Left forelimb (tissue), 1 donor: ENCODE measurements at places on chromosomes 6 and 20.
A peak's percentile ranks its signal among the peaks of the same experiment; 100 is the strongest.

- no peak for DNase-seq
These were observed 43.2 kb downstream of the SESN1 start for GRCh38 chr6:109051301-109052017.

GRCh38 chr20:35718972-35719635, 19.9 kb downstream of the ROMO1 start:
- no peak for DNase-seq

DNA sequence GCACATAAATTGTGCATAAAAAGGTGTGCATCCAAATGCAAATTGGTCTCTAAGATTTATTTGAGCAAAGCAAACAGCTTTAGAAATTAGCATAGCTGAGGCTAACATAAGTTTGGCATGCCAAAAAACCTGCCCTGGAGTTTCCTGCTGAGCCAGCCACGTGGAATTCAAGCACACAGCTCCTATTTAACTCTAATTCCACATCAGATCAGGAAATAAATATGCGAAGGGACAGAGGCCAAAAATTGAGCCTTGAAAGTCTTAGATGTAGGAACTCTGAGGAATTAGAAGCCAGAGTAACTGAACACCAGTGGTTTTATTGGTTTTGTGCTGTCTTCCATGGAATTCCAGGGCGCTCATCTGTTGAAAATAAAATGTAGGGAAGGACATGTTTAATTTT, 19.6 kb downstream of the SOBP start:
- DNase-seq: no peak

DNA sequence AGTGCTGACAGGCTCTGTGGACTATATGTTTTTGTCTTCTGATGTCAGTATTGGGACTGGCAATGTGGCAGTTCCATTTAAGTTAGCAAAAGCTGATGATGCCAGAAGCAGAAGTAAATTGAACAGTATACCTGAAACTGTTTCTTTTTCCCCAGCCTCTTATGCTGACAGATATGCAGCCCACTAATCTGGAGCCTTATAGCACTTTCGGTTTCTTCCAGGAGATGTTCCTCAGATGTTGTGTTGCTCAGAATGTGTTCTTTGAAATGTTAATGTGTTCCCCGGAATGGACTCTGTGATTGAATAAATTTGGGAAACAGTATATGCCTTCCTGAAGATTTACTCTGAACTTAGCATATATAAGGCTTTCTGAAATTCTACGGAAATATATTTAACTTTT, 80.7 kb upstream of the MRAP2 start:
- no peak for DNase-seq

GRCh38 chr20:9884666-9885065, 45.8 kb upstream of the PAK5 start:
- DNase-seq: no peak

GRCh38 chr20:50353289-50353961, 156.8 kb upstream of the PTPN1 start:
- no peak for DNase-seq

GRCh38 chr6:147395158-147395557, 113.3 kb upstream of the SAMD5 start:
- no peak for DNase-seq

GRCh38 chr6:110645685-110646418, 169.4 kb downstream of the CDK19 start:
- no peak for DNase-seq

GRCh38 chr6:551405-551804, 105.5 kb downstream of the HUS1B start:
- DNase-seq: no peak

DNA sequence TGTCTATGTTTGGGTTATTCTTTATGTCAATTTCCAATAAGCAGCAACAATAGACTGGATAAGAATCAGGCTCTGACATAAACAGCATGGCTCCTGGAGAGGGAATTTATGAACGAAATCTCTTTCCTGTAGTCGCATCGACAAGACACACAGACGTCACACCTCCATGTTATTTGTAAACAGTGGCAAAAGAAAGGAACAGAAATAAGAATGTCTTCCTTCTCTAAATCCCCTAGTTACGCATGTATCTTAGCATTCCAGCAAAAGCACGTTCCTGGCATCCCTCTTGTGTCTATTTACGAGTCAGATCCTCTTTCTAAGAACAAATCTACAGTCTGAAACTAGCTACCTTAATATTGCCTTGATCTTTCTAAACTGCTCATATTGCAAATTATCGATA, 559.1 kb upstream of the JAG1 start:
- DNase-seq: no peak

GRCh38 chr6:149499066-149499465, 14.3 kb upstream of the ZC3H12D start:
- DNase-seq: no peak

DNA sequence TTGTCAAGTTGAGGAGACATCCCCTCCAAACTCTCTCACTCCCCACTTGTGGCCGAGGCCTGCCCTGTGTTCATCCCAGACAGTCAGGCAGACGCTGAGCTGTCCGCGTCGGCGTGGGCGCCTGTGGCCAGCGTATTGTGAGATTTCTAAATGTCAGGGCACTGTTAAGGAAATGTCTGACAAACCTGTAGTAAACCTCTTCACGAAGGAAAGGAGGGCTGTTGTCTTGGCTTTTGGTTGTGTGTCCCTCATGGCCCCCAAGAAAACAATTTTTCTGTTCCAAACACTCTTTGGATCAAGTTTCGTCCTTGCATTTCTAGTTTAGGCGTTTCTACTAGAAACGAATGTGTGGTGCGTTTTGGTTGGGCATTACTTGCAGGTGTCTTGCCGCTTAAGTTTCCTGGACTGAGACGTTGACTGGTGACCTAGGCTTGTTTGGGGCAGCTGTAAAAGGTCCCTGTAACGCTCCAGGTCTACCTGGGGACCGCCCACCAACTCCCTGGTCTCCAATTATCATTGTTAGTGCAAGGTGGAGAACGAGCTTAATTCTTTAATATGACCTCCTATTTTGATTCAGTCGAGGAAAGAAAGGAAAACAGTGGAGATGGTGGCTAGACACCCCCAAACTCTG, 8.7 kb upstream of the POU3F2 start:
- DNase-seq: no peak

DNA sequence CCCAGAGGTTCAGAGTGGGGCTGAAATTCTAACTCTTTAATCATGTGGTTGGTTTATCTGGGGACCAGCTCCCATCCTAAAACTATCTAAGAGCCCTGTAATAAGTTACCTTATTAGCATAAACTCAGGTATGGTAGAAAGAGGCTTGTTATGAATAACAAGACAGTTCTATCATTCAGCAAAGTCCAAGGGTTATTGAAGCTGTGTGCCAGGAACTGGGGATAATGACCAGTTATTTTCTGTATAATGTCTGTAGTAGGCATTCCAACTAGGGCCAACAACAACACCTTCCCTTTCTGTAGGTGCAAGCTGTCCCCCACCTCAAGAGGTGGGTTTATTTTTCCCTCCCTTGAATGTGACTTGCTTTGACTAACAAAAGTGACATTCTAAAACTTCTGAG, 170.1 kb downstream of the CD83 start:
- no peak for DNase-seq

DNA sequence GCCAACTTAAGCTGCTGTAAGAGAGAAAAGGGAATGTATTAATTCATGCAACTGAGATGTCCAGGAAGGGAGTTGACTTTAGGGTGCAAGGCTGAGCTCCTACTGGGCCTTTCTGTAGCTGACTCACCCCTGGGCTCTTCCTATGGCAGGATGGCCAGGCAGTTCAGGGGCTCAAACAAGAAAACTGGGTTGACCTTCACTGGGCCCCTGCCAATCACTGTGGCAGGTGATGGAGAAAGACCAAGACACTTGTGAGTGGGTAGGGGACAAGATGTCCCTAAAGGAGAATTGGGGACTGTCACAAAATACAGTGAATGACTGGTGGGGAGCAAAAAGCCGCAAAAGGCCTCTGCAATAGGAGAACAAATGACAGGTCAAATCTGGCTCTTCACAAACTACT, 21.5 kb upstream of the RALGAPA2 start:
- no peak for DNase-seq

GRCh38 chr6:68237205-68237604, 397.9 kb upstream of the ADGRB3 start:
- no peak for DNase-seq

DNA sequence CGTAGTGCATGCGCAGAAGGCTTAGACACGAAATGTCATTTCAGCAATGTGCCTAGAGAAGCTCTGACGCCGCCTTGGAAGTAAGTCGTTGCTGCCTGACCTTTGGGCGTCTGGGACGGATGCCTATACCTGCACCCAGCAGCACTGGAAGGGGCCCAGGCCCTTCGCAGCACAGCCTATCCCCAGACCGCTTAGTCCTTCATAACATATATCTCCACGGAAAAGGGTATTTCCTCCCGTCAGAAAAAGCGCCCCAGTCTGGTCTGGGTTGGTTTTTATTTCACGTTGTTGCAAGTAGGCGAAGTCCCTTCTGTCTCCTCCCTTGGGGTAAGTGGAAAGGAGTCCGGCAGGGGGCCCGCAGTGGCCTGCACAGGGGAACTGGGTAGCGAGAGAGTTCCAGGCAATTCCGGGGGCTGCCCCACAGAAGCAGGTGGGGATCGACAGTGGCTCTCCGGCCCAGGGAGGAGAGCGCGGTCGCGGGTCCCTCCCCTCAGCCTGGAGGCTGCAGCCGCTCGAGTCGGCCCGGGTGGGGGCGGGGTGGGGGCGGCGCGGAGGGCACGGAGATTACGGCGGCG, 559 bp upstream of the EYA4 start:
- peak; percentile 76 for DNase-seq

- DNase-seq: no peak
These were observed 8.6 kb downstream of the VNN2 start for GRCh38 chr6:132749111-132749510.

DNA sequence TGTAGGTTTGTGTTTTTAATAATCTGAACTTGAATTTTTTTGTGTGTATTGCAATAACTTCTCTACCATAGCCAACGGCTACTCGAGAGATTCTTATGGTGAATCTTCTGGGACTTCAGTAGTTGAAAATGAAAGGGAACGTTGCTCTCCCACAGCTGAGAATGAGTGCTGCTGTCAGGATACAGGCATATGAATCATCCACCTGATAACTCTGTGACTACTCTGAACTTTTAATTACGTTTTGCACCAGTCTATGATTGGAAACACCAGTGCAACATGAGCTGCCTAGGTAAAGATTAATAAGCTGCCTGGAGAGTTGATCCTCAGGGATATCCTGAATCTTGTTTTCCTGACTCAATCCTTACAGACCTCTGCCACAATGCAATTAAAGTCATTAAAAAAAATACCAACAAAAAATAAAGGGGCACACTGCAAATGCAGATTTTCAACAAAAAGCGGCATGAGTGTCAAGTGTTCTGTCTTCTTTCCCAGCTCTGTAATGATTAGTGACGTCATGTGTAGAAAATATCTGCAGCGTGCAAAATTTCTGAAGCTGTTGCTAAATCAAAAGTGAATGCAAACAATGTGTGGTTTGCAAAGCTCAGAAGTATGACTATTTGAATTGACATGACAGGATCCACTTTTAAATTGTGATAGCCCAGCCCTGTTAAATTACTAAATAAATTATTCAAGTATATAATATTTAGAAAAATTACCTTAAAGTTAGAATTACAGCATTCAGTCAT, 432.2 kb downstream of the HTR1B start:
- no peak for DNase-seq

- DNase-seq: peak; percentile 89
These were observed at the start of gene RRP36 for GRCh38 chr6:43021270-43022047. RRP36 (plus strand) TSS chr6:43021623; CDS start chr6:43021655, 32 bp downstream.

DNA sequence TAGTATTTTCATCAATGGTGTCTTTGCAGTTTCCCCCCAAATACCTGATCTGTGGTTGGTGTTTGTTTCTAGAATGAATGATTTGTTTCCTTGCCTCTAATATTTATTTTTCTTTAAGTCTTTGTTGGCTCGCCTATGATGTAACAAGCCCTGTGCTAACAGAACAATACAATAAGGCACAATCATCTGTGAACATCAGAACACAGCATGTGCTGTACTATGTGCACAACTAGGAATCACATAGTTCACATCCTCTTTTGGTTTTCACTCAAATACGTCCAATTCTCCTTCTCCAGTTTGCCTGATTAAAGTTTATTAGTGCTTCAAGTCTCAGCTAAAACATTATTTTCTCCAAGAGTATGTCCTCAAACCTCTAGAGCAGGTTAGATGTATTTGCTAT, 613.1 kb downstream of the EPHA7 start:
- no peak for DNase-seq

DNA sequence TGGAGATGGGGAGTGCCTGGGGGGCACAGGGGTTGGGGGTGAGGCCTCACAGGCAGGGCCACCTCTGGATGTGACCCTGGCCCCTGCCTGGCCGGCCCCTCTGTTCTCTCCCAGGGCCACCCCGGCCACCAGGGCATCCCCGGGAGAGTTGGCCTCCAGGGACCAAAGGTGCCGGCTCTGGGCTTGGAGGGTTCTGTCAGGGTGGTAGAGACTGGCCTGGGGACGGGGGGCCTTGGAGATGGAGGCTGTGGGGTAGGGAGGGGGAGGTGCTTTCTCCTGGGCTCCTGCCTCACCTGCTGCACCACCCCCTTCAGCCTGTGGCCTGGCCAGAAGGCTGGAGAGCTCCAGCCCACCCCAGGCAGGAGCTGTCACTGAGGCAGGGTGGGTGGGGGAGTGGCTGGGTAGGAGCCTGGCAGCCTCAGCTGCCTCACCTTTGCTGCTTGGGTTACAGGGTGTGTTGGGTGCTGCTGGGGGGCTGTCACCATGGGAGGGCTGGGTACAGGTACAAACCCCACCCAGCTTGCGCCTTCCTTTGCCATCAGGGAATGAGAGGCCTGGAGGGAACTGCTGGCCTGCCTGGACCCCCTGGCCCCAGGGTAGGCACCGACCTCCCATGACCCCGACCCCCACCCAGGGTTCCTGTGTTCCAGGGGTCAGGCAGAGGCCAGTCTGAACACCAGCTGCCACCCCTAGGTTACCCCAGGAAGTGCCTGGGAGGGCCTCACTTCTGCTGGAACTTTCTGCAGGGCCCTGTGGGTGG, 32.7 kb downstream of the COL20A1 start:
- no peak for DNase-seq

DNA sequence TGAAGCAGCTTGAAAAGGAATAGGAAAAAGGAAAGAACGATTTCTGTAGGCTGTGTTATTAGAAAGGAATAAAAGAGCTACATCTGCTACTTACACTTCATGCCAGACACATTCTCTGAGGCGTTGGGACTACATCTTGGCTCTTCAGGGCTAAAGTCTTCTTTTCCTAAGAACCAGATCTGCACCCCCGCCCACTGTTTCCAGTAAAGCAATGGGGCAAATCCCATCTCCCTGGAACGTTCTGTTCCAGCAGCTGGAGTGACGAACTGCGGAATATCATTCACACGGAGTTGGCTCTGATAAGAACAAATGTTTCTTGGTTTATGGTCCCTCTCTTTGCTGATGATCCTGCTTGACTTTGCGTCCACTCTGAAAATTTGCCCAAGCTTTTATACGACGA, 26.9 kb downstream of the FAM50B start:
- DNase-seq: no peak

DNA sequence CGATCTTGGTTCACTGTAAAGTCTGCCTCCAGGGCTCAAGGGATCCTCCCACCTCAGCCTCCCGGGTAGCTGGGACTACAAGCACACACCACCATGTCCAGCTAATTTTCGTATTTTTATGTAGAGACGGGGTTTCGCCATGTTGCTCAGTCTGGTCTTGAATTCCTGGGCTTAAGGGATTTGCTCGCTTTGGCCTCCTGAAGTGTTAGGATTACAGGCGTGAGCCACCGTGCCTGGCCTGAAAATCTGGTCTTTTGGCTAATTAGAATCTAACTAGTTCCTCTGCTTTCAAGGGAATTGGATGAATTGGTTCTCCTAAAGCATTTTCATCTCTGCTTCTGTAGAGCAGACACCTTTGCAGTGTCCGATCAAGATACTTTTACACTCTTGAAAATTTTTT, 51.3 kb downstream of the NCOA3 start:
- no peak for DNase-seq

GRCh38 chr6:30759575-30760239, 15.4 kb upstream of the IER3 start:
- no peak for DNase-seq
